ENCODE measurements at places on chromosomes 2 and 18.

GRCh38 chr2:239114119-239114581 is 266.3 kb downstream of the TWIST2 start:
- DNase-seq: no peak

DNA sequence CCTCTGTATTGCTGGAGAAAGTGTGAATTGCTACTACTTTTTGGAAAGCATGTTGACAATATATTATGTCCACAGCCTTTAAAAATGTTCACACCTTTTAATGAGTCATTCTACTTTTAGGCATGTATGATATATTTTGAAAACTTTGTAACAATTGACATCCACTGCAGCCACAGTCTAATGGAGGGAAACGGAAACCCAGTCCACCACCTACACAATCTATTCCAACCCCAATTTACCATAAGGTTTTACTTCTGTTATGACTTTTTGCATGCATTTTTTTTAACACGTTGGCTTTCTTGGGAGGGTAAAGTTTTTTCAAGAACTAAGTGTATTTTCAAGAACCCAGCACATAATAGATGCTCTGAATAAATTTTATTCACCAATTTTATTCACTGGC is 38.5 kb upstream of the ATP8B1 start:
- DNase-seq: no peak

- DNase-seq: no peak
These were observed 32.9 kb downstream of the EPAS1 start for GRCh38 chr2:46329803-46330775.

DNA sequence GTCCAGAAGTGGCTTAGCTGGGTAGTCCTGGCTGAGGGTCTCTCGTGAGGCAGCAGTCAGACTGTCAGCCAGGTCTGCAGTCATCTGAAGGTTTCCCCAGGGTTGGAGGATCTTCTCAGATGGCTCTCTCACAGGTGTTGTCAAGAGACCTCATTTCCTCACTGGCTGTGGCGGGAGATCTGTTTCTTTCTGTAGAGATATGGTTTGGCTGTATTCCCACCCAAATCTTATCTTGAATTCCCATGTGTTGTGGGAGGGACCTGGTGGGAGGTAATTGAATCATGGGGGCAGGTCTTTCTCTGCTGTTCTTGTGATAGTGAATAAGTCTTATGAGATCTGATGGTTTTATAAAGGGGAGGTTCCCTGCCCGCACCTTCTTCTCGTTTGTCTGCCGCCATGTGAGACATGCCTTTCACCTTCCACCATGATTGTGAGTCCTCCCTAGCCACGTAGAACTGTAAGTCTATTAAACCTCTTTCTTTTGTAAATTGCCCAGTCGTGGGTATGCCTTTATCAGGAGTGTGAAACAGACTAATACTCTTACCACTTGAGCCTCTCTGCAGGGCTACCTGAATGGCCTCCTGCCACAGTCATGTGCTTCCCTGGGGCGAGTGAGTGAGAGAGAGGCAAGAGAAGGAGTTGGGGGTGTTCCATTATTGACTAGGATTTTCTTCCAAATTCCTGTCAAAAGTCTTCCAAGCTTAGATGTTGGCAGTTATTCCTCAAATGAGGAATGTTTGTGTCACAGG is 23.6 kb downstream of the MALT1 start:
- no peak for DNase-seq

- no peak for DNase-seq
These were observed 79.3 kb upstream of the MMADHC start for GRCh38 chr2:149666809-149667320.

DNA sequence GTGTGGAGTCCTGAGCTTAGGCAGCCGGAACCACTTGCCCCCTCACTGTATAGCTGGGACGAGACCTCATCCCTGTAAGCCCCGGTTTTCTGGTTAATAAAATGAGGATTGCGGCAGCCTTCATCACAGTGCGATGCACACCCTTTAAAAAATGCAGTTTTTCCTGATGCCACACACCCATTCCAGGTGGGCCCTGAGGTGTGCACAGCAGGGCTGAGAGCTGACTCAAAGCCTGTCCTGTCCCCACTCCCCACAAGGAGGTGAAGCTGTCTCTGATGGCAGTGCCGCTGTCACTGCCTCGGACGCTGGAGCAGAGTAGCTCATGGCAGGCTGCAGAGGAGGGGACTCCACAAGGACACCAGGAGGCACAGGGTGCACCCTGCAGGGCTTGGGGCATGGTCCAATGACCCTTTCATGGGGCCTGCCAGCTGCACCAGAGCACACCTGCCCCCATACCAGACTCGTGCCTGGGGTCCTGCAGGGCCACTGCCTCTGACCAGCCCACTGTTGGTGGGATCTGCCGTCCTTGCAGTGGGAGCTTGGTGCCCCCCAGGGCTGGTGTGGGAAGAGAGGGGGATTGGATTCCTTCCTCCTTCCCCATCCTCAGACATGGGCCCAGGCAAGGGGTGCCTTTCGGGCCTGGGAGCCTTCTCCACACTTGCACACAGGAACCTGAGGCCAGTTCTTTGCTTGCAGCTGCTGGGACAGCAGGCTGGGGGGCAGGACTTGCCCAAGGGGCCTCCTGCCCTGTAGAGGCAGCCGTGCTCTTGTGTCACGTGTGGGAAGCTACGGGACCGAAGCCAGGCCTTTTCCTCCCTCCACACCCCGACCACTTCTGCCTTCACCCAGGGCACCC is 22.8 kb downstream of the GPC1 start:
- no peak for DNase-seq

DNA sequence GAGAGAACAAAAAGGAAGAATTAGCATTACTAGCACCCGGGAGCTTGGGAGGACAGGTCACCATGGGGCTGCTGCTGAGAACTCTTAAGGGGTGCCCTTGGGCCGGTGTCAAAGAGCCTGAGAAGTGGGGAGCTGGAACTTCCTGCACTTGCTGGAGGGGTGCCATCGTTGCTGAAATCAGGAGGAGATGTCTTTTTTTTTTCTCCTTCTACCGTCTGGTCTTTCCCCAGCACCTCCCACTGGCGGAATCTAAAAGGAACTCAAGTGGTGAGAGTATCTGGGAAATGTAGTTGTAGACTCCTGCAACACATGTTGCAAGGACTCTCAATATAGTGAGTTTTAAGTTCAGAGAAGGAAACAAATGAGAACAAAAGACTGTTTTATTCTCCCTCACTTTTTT is 6.1 kb upstream of the AMMECR1L start:
- no peak for DNase-seq

DNA sequence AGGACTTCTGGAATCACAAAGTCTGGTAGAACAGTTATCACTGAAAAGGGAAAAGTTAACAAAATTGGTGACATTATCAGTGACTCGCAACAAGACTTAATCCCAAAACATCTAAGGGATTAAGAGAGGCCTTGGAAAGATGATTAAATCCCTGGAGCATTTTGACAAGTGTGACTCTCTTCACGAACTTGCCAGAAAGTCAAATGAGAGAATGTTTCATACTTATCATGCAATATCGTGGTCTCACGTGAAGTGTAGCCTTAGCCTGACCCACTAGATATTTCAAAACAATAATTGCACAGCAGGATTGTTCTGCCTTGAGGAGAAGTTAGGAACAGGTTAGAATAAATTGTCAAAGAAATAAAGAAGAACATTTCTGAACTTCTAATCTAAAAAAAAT is 104.5 kb downstream of the COL6A3 start:
- no peak for DNase-seq

- no peak for DNase-seq
These were observed 67.2 kb upstream of the ACYP2 start for GRCh38 chr2:54048117-54048785.

GRCh38 chr2:200786826-200787225 is 24.9 kb upstream of the BZW1 start:
- no peak for DNase-seq

- no peak for DNase-seq
These were observed 188.8 kb downstream of the CAMKMT start for GRCh38 chr2:44550561-44550960.

DNA sequence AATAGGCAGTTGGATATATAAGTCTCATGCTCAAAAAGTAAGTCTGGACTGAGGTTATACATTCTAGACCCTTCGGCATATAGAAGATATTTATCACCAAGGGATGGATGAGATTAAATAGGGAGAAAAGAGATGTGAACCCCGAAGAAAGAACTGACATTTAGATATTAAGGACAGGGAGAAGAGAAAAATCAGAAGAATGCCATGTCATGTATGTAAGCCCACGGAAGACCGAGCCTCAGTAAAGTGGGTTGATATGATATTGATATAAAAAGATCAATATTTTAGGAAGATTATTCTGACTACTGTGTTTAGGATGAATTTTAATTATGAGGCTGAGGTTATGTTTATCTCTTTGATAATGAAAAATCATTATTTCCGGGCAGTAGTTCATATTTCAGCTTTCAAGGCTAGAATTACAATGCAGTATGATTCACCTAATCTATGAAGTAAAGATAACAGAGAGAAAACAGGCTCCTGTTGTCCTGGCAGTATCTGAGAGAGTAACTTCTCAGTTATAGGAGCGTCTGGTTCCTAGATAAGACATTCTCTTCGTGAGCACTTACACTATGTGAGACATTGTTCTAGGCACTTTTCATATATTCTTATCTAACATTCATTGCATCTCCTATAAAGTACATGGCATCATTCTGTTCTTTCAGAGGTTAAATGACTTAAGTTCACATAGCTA is 83.0 kb downstream of the UBR3 start:
- no peak for DNase-seq

DNA sequence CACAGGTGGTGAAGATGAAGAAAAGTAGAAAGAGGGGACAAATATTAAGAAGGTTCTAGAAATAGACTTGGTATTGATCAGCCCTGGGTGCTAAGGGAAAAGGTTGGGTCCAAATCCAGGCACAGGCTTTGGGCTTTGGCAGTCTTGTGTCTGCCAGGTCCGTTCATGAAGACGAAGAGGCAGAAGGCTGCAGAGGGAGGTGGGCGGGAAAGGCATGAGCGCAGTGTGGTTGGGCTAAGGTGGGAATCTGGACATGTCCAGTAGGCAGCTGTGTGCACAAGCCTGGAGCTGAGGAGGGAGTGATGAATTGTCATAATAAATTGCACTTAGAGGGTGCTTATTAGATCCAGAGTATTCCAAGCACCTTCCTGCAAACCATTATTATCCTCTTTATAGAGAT is 105.7 kb upstream of the TEX51 start:
- DNase-seq: no peak

DNA sequence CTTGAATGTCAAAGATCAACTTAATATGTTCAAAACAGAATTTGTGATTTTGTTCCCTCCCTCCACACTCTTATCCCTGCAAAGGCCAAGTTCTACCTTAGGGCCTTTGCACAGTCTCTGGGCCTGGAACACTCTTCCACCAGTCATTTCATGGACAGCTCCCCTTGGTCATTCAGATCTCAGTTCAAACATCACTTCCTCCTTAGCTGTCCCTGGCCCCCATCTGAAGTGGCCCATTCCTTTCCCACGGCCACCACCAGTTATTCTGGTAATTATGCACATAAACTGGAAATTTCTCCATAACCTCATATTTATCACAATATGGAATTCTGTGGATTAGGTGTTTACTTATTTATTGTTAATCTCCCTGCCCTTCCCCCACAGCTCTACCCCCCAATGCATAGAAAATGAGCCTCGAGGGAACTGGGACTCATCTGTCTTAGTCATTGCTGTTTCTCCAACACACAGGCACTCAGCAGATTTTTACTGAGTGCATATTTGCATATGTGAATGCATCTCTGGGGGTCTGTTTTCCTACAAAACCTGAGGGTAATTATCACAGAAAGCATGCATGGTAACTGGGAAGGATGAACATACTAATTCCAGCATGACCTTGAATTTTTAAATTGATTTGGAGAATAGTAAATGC is 35.5 kb upstream of the SPTBN1 start:
- no peak for DNase-seq

GRCh38 chr2:32812316-32812715 is 134.4 kb upstream of the LTBP1 start:
- DNase-seq: no peak

DNA sequence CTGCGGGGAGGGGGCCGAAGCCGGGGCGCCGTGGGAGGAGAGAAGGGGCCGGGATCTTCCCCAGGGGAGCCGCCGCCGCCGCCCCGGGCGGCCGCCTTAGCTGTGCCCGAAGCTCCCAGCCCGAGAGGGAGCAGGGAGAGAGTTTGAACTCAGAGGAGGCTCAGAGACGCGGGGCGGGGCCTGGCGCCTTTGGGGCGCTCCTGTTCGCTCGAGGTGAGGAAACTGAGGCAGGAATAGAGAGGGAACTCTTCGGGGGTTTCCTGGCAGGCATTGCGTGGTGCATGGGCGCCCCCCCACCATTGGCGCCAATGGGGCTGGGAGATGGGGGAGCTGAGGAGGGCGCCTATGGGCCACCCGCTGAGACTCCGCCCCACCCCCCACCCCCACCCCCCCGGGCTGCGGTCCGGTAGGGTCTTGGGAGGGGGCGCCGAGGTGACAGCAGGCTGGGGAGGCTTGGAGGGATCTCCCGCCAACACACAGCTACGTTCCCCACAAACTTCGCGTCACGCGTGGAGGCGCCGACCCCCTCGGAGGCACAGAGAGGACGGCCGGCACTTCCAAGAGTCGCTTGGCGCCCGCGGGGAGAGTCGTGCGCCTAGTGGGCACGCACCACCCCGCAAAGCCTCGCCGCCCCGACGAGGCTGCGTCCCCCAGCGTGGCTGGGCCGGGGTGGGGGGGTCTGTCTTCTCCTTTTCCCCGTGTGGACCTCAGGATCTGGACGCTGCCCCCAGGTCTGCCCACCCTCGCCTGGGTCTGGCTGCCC is 680 bp downstream of the CTDSP1 start:
- no peak for DNase-seq

DNA sequence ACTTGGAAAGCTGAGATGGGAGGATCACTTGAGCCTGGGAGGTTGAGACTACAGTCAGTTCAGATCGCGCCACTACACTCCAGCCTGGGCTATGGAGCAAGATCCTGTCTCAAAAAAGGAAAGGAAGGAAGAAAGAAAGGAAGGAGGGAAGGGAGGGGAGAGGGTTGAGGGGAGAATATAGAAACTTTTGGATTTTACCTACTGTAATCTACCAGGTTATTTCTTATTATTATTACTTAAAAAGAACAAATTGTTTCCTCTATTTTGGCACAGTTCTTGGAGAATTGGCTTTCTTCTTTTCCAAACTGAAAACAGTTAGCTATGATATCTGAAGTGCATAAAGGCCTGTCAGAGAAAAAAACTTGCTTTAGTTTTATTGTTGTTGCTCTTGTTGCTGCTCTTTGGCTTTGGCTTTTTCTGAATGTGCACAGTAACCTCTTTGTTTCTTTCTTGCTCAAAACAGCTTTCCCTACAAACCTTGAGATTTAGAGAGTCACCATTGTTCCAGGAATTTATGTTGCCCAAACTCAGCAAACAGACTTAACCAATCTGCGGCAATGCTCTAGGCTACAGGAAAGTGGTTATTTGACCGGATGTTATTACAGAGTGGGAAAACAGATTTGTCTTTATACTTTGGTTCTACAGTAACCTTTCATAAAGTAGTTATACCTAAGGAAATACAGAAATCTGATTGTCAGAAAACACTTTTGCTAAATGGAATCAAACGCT is 214.9 kb downstream of the XIRP2 start:
- no peak for DNase-seq

GRCh38 chr2:48713647-48714046 is 41.9 kb downstream of the LHCGR start:
- DNase-seq: no peak

DNA sequence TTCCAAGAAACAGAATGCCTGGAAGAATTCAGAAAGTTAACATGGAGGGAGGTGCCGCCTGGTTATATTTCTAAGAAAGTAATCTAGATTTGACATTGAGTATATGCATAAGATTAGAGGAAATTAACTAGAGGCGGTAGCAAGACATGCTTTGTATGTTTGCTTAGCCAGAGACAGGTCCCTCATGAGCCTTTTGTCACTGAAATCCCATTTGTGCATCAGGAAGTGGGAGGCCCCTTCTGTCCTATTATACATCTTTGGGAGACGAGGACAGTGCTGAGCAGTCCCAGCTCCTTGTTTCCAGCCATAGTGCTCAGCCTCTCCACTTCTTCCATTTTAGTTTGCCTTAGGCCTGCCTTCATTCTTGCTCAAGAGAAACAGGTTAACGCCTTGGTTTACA is 115.4 kb upstream of the LHCGR start:
- DNase-seq: no peak
